ENCODE measurements at places on chromosomes 4 and X.

GRCh38 chr4:74057588-74057987 is 19.1 kb upstream of the CXCL3 start:
- no peak for DNase-seq

DNA sequence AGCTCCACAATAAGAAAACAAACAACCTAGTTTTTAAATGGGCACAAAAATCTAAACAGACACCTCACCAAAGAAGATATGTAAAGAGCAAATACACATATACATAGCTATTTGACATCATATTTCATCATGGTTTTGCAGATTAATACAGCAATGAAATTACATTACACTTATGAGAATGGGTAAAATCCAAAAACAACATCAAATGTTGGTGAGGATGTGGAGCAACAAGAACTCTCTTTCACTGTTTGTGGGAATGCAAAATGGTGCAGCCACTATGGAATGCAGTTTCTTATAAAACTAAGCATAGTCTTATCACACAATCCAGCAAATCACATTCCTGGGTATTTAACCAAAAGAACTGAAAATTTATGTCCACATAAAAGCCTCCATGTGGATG is 25.0 kb downstream of the TLR6 start:
- DNase-seq = peak; percentile 54

DNA sequence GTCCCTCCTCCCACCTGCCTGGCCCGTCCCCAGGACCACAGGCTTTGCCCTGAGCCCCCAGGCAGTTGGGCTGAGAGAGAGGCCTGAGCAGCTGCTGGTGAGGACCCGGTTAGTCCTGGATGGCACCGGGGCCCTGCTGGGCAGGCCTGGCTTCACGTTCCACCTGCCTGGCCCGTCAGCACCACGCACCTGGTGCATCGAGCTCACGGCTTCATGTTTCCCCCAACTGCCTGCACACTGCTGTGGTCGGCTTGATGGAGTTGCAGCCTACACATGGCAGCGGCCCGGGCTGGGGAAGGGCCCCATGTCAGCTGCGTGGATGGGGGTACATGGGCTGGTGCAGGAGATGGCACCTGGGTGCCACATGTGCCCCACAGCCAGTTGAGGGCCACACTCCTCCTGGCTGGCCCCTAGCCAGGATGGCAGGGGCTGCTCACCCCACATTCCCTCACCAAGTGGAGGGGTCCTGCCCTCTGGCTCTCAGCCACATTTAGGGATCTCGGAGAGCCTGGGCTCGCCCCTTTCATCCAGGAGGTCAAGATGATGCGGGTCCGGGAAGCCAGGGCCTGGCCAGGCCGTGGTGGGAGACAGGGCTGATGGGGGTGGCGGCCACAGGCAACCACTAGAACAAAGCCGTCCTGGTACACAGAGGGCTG is 28.5 kb downstream of the NKX1-1 start:
- DNase-seq = no peak

- no peak for DNase-seq
Measured at GRCh38 chr4:24262084-24262483, 322.3 kb downstream of the DHX15 start.

DNA sequence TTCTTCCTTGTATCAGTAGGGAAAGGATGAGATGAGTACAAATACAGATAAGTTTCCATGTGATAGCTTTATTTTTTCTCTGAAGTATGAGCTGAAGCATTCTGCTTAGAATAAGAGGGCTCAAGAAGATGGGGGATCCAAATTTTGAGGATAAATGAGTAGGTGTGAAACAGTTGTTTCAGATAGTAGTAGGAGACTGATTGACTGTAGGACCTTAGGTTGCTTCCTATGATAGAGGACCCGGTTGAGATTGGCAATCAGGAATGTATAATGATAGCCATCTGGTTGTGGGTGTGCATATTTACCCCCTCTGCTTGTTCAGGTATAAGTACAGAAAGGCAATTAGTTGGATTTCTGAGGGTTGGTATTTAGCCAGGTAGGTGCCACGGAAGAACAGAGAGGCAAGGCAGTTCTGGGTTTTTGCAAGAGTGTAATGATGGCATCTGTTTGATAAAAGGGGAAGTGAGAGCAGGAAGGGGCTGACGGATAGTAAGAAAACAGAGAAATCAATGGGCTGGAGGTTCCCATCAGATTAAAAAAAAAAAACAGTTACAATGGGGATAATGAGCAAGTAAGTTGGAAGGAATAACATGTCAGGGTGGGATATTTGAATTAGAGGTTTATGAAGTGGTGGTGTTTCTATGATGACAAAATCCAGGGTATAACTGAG is 13.7 kb downstream of the OCRL start:
- no peak for DNase-seq
